ENCODE measurements at places on chromosomes 4 and X.

DNA sequence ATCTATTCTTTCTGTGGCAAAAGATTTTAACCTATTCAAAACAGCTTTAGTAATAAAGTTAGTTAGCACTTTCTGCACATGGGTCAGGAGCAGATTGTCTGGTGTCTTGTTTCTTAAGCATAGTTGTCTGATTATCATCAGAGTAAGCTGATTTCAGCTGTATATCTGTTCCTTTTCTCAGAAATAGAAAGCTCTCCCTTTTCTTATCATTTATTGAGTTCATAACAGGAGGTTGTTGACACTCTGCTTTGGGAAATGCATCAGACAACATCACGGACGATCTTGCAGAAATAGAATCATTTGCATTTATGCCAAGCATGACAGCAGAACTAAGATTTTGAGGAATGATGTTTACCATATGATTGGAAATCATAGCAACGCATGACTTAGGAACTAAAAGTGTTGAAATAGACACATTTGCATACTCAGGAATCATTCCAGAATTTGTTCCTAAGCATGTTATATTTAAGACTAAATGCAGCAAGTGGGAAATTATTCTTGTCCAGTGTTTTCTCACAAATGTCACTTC is 66.7 kb downstream of the RBMX2 start:
- ATAC-seq = no peak

DNA sequence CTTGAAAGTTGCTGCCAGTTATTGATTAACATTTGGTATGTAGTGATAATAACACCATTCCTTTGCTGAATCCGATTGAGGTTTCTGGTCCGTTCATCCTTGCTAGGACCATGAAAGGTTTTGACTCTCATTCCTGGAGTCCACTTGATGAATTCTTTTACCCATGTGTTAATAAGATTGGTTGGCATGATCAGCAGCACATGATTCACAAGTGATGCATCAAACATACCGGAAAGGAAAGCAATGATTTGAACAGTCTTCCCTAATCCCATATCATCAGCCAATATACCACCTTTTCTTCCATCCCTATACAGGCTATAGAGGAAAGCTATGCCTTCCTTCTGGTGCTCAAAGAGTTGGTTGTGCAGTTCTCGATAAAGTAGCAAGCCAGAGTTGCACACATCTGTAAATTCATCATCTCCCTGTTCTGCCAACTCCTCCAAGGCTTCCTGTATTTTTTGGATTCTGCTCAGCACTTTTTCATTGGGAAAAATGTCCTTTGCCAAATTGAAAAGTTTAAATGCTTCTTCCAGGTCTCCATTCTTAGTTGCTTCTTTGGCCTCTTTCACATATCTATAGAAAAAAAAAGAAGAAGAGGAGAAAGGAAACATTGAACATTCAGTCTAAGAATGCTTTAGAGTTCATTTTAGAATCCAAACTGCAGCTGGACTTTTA is 26.7 kb downstream of the PIN4 start:
- no peak for ATAC-seq

DNA sequence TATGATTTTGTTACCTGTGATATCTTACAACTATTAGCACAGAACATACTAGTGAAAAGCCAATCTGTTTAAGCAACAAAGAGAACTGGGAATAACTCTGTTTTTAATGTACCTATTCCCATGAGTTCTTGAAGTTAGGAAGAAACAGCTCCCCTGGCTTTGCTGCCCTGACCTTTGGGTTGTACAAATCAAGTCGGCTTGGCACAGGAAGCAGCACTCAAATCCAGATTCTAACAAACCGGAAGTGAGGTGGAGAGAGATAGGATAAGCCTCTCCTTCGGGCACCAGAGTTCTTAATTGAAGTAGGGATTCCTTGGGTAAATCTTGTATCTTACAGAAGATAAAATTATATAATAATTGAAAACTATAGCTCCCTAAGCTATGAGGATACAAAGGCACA is 144.8 kb upstream of the CPEB2 start:
- no peak for ATAC-seq

DNA sequence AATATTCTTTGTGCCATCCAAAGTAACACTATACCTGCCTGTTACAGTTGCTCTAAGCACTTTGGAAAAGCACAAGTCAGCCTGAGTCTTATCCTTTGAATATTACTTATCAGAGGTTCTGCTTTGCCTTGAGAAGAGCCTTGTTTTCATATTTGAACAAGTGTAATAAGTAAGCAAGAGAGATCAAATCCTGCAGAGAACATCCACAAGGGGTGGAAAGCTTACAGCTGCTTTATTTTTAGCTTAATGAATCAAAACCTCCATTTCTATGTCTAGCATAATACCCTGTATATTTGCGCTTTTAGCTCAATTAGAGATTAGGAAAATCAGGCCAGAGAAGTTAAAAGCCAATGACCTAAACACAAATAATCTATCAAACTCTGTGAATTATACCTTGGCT is 139.8 kb downstream of the CDS1 start:
- no peak for ATAC-seq

- ATAC-seq = no peak
Measured at GRCh38 chr4:70586841-70587240, 5.2 kb upstream of the AMBN start.

DNA sequence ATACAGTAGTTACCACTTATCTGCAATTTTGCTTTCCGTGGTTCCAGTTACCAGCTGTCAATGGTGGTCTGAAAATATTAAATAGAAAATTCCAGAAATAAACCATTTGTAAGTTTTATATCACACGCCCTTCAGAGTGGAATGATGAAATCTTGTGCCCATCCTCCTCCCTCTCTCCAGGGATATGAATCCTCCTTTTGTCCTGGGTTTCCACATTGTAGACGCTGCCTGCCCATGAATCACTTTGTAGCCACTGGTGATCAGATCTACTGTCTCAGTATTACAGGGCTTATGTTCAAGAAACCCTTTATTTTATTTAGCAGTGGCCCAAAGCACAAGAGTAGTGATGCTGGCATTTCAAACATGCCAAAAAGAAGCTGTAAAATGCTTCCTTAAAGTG is 198.6 kb downstream of the KCNIP4 start:
- ATAC-seq = no peak

DNA sequence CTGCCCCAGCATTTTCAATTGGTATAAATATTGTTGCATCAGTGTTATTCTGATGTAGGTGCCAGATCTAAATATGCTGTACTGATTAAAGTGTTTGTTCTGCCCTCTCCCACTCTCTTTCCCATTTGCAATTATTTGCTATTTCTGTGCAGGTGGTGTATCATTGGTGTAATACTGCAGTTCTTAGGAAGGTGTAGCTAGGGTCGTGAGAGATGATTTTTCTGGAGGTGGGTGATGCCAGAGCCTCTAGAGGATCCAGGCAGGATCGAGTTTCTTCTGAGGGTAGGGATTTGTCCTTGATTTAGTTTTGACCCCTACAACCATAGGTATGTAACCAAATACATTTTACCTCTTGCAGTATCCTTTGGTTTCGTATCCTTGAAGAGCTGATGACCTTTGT is 1.9 kb downstream of the SMAD1 start:
- no peak for ATAC-seq

DNA sequence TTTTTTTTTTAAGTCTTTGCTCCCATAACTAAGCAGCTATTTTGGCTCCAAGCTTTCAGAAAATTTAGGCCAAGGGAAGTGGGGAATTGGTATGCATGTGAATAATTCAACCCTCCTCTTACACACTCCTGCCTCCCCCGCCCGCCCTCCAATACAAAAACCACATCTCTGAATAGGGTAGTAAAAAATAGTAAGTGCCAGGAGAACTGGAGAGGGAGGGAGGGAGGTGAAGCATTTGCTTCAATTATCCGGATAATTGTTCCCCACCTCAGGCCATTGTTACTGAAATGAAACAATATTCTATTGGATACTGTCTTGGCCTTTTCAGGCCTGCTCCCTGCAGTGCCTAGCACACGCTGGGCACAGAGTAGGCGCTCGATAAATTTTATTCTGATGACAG is 5.5 kb upstream of the GSX2 start:
- ATAC-seq = no peak

DNA sequence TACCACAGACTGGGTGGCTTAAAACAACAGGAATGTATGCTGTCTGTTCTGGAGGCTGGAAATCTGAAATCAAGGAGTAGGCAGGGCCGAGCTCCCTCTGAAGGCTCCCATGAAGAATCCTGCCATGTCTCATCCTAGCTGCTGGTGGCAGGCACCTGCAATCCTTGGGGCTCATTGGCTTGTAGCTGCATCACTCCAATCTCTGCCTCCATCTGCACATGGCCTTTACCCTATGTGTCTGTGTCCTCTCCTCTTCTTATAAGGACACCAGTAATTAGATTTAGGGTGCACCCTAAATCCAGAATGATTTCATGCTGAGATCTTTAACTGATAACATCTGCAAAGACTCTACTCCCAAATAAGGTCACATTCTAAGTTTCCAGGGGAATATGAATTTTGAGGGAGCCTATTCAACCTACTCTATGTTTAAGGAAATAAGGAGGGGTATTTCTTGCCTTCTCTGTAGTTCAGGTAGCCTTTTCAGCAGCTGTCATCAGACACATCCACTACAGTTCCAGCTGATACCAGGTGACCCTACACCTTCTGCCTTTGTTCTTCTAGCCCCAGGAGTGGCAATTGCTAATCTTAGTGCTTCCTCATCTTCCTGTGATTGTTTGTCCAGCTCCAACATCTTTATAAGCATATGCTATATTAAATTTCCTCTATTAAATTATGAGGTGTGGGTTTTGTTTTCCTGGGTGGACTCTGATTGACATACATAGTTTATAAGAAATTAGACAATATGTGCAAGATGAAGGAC is 295.1 kb upstream of the TAPT1 start:
- ATAC-seq = no peak

GRCh38 chrX:101117701-101118100 is 19.7 kb downstream of the CENPI start:
- no peak for ATAC-seq

DNA sequence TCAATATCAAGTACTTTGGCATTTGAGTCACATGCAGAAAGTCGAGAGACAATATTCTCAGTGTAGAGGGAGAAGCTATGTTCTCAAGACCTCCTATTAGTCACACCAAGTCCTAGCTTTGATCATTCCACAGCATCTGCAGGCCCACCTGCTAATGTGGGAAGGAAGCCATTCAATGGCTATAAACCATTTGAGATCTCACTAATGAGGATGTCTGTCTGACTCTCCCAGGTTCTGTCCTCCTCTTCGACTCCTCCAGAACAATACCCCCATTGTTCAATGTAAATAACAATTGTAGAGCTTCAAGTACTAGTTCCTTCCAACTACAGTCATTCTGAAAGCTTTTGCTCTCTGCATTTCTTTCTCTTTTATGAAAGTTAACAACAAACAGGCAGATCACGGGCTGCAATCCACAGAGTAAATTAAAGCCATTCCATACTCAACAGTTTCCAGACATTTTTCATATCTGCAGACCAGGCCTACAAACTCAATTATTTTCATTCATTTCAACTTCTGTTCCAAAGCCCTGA is 140.2 kb upstream of the EDNRA start:
- peak; percentile 87 for ATAC-seq

- no peak for ATAC-seq
Measured at GRCh38 chrX:78831523-78831922, 84.0 kb downstream of the LPAR4 start.

- ATAC-seq = peak; percentile 31
Measured at GRCh38 chr4:121951521-121952110, at the start of gene TRPC3. Gene TRPC3 (minus strand): TSS chr4:121952060. CDS start chr4:121951680, 380 bp downstream.

- no peak for ATAC-seq
Measured at GRCh38 chrX:29299684-29300083, 712.4 kb downstream of the IL1RAPL1 start.

DNA sequence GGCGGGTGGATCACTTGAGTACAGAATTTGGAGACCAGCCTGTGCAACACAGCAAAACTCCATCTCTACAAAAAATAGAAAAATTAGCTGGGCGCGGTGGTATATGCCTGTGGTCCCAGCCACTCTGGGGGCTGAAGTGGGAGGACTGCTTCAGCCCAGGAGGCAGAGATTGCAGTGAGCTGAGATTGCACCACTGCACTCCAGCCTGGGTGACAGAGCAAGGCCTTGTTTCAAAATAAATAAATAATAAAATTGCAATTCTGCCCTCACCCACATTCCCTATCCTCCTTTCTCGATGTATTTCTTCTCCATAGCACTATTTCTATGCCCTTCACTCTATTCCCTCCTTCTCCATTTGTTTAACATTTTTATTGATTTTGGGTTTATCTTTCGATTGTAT is 8.7 kb upstream of the SLAIN2 start:
- ATAC-seq = no peak

All from SK-N-SH treated with all-trans-retinoic acid at 6 μM for 48 hours (cell line).